ENCODE measurements at places on chromosomes 2 and 18.

GRCh38 chr18:13353084-13353823, 134.7 kb downstream of the LDLRAD4 start:
- no peak for DNase-seq

GRCh38 chr2:45652090-45653031, 886 bp downstream of the PRKCE start:
- DNase-seq: peak; percentile 67

- DNase-seq: peak; percentile 66
Measured at GRCh38 chr2:217707131-217707611, 295.6 kb downstream of the TNS1 start.

GRCh38 chr2:16037808-16038457, 97.6 kb downstream of the MYCN start:
- no peak for DNase-seq

- DNase-seq: peak; percentile 72
Measured at GRCh38 chr2:207926133-207926988, 99.0 kb downstream of the PLEKHM3 start.

DNA sequence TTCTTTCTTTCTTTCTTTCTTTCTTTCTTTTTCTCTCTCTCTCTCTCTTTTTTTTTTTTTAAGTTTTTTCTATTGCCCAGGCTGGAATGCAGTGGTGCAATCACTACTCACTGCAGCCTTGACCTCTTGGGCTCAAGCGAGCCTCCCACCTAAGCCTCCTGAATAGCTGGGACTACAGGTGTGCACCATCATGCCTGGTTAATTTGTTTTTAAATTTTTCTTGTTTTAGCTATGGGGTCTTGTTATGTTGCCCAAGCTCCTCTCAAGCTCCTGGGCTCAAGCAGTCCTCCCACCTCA, 19.4 kb upstream of the CCDC88A start:
- no peak for DNase-seq

GRCh38 chr2:208134928-208135586, 5.4 kb upstream of the CRYGC start:
- no peak for DNase-seq

DNA sequence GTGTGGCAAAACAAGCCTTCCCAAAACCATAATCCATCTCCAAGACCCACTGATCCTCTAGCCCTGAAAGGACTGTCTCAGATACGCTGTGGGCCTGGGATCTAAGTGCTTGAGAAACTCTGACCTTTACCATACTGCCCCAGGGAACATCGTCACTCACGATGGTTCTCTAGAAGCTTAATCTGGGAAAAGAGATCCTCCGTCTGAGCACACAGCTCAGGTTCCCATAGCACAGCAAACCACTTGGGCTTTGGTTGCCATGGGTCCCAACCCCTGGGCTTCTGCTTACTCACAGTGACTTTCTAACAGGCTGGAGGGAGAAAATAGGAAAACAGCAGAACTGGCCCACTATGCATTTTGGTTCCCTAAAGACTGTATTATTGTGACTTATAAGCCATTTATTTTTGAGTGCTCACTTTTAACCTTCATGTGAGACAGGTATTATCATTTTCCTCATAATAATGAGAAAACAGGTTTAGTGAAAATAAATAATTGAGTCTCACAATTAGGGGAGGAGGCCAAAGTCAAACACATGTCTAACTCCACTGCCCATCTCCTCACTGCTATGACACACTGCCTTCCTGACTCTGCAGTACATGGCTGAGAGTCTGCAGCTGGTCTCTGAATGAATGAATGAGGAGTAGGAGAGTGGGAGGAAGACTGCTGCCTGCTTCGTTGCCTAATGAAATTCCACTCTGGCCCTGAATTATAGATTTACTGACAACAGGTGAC, 46.7 kb downstream of the REEP1 start:
- DNase-seq: no peak

DNA sequence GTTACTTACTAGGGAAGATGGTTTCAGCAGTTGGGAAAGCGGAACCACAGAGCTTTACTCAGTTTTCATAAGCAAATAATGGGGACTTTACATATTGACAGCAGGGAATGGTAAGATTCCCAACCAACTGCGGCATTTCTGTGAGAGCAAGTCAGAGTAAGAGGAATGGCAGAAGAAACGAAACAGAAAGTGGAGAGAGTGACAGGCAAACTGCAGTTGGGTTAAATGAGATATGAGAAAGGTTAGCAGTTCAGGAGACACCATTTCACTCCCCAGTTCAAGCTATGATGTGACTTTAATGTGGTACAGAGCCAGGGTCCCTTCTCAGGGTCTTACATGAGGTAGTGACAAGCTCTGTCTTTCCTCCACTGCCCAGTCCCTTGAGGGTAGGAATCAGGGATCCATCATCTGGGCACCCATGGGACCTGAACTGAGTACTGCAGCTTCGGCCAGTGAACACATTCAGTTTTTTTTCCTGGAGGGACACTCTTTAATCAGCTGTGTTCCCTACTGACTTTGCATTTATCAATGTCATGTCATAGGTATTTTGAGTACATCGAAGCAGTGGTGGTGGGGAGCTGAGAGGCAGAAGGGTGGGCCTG, 33.0 kb upstream of the GREB1 start:
- no peak for DNase-seq

GRCh38 chr2:189066037-189066436, 91.9 kb downstream of the COL3A1 start:
- no peak for DNase-seq

DNA sequence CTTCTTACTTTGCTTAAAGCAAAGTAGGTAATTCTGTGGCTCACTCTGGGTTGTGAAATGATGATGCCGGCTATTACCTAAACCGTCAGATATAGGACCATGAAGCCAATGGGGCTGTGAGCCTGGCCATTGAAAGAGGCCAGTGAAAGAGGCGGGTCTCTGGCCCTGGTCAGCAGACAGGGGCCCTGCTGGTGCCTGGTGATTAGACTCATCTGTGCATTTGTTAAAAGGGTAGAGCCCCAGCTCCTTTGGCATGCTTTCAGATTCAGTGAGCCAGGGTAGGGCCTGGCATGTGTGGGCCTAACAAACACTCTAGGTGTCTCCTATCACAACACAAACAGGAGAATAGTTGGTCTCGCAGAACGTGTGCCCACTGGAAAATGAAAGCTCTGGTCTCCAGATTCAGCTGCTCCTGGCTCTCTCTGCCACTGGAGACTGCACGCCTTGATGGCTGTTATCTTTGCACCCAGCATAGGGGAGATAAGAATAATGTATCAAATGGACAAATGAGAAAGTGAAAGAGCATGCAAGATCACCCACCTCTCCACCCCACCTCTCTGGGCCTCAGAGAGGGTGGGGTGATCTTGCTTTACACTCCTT, 6.9 kb downstream of the LRRC30 start:
- DNase-seq: peak; percentile 4

DNA sequence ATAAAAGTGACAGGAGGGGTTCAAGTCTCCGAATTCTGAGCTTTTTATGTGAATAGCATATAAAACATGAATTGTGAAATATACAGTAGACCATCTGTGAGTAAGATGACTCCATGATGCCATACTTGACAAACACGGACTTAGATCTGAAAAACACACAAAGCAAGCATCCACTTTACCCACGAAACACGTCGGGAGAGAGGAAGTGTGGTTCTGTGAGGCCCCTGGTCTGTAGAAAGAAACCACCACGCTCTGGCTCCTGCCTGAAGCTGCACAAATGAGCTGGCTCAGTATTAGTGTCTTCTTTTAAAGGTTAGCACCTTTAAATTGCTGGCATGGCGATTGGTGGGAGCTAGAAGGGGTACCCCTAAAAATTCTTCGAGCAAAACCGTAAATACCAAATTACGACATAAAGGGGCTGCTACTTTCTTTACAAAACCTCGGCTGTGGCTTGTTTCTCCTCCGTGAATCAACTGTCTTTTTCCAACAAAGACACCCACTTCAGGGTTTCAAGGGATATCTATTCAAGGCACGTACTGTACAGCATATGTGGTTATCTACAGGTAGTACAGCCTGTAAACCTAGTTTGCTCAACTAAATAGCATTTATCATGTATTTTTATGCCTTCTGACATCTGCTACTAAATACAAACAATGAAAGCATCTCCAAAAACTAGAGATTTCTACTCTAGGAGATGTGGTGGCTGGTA, 70.9 kb downstream of the AFF3 start:
- DNase-seq: no peak

GRCh38 chr2:63840081-63840784, 1.5 kb upstream of the UGP2 start:
- no peak for DNase-seq

DNA sequence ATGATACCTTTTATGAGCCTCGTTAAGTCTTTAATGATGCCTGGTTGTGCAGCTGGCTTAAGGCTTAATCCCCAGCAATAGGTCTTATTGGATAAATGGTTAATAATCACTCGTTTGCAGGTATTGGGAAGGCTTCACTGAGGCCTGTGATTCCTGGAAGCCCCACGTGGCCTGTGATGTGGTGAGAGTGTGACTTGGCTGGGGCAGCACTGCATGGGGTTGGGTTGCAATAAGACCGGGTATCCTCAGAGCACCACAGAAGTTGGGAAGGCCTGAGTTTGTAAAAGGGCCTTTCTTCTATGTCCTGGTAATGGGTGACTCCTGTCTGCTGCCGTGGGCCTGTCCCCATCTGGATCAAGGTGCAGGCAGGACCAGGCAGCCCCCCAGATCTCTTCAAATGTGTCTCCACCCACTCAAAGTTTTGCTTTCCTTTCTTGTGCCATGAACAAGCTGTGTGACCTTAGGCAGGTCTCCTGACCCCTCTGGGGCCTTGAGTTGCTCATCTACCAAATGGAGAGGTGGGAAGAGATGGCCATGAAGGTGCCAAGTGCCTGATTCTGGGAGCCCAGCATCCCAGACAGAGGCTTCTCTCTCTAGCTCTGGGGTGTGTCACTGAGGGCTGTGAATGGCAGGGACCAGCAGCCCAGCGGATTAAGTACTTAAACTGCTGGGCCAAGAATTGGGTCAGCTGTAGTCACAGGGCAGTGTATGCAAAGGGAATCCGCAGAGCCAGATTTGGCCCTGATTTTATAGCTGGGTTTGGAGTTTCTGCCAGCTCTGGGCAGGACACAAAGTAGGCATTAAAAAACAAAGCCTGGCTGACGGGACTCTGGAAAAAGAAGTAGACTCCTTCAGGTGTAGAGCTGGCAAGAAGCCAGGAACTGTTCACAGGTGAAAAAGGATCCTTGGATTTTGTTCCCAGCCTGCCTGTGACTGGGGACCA, 24.4 kb downstream of the LBH start:
- DNase-seq: no peak

GRCh38 chr2:241312082-241312481, 3.4 kb downstream of the HDLBP start:
- no peak for DNase-seq

All from astrocyte of the hippocampus (primary cell).